ENCODE measurements at places on chromosomes 1 and 21. TPM values are rescaled to one million over a fixed set of nuclear protein-coding genes. Genes with fewer than 3 reads are reported as not detected.

The MYBPHL gene
- under 0.01 TPM for total RNA-seq

The EPHA10 gene
- total RNA-seq: not detected

The SPRR2G gene
- total RNA-seq: not detected

The CLDN17 gene
- not detected for total RNA-seq

The TNFRSF8 gene
- not detected for total RNA-seq

The GOLT1A gene
- total RNA-seq: not detected

The RHD gene
- not detected for total RNA-seq

The BRINP2 gene
- not detected for total RNA-seq

The STRIP1 gene
- total RNA-seq: 44.0 TPM

The AMY2A gene
- not detected for total RNA-seq

The VPS26C gene
- 125 TPM for total RNA-seq

The TRIM67 gene
- total RNA-seq: under 0.01 TPM

The TNFRSF9 gene
- total RNA-seq: not detected

The DCST1 gene
- total RNA-seq: not detected

The PCP4L1 gene
- not detected for total RNA-seq

Data from melanocyte of skin (primary cell).